Stimulated activated CD4-positive, alpha-beta T cell treated with anti-CD3 and anti-CD28 coated beads, Interleukin-2, amount 100 ng/mL, for 24 hours (primary cell): ENCODE measurements at places on chromosomes 6 and 20.
A peak's percentile ranks its signal among the peaks of the same experiment; 100 is the strongest.

- DNase-seq = no peak
These were observed 283.9 kb downstream of the SMOC2 start for GRCh38 chr6:168724669-168725570.

DNA sequence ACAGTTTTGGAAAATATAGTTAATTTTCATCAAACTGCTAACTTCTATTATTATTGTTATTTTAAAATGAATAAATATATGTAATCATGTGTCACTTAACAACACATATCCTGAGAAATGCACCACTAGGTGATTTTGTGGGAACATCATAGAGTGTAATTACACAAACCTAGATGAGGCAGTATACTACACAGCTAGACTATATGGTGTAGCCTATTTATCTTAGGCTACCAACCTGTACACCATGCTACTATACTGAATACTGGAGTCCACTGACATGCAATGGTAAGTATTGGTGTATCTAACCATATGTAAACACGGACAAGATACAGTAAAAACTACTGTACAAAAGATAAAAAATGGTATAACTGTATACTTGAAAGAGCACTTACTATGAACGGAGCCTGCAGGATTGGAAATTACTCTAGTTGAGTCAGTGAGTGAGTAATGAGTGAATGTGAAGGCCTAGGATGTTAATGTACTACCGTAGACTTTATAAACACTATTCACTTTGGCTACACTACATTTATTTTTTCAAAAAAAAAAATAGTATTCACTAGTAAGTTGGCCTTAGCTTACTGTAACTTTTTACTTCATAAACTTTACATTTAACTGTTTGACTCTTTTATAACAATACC lies 72.4 kb downstream of the ASCC3 start:
- no peak for DNase-seq

DNA sequence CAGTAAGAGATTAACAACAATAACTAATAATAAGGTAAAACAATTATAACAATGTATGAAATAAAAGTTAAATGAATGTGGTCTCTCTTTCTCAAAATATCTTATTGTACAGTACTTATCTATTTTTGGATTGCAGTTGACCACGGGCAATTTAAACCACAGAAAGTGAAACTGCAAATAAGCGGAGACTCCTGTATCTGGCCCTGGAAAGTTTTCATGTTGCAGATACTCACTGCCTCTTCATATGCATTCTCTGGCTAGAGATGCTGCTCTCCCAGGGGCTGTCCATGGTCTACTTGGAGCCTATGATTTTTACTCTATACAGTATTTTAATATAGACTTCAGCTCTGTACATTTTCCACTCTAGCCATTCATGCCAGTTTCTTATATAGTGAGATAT lies 230.8 kb downstream of the FUT9 start:
- DNase-seq = no peak

DNA sequence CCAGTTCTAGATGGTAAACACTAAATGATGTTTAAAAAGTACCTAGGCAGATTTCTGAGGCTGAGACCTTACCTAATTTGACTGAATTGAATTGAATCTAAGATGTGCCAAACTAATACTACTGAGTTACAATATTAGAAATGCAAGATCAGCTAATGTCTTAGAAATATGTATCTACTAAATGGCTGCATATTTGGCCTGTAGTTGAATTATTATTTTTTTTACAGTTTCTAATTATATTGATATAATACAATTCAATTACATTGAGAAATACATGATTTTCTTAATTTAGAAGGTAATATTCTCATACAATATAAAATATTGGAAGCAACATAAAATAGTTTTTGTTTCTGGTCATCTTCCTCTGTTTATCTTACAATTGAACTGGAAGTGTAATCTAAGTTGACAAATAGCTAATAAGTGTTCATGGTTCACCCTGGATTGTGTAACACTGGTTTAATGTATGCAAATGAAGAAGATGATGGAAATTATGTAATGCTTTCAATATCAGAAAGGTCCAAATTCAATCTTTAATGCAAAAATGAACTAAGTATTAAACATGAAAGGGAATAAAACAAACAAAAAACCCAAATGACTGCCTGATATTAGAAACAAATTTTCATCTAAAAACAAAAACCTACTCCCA lies 2.9 kb downstream of the MAP3K7 start:
- no peak for DNase-seq

DNA sequence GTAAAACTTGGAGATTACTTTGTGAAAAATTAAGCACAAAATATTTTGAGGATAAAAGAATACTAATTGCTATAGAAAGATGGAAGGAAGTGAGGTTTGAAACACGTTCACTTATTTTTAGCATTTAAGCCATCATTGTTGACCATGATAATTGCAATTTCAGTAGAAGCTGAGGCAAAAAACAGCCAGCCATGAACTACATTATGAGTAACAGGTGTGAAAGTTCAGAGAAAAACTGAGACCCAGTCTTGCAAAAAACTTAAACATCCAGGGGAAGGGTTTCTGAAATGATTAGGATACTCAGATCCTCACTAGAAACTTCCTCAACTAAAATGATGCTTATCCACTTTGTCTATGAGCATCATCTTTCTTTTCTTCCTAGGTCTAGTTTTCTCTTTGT lies 619.4 kb downstream of the PHF3 start:
- no peak for DNase-seq

- DNase-seq = no peak
These were observed 42.8 kb upstream of the TASP1 start for GRCh38 chr20:13681248-13682125.

GRCh38 chr6:2998998-2999617 lies 586 bp upstream of the NQO2 start:
- DNase-seq = no peak

DNA sequence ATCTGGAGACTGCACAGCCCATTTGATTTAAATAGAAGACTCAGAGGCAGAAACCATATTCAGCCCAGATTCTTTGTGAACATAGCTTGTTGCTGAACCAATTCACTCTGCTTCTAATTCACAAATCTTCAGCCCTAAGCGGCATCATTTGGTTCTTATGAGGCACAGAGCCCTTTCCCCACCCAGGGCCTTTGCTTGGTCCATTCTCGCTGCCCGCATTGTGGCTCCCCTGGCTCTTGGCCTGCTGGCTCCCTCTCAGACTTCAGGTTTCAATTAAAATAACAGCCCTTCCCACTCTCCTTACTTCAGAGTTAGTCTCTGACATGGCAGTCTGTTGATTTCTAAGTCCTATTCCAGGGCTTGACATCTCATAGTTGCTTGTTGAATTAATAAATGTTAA lies 9.4 kb upstream of the TMEM14A start:
- no peak for DNase-seq

DNA sequence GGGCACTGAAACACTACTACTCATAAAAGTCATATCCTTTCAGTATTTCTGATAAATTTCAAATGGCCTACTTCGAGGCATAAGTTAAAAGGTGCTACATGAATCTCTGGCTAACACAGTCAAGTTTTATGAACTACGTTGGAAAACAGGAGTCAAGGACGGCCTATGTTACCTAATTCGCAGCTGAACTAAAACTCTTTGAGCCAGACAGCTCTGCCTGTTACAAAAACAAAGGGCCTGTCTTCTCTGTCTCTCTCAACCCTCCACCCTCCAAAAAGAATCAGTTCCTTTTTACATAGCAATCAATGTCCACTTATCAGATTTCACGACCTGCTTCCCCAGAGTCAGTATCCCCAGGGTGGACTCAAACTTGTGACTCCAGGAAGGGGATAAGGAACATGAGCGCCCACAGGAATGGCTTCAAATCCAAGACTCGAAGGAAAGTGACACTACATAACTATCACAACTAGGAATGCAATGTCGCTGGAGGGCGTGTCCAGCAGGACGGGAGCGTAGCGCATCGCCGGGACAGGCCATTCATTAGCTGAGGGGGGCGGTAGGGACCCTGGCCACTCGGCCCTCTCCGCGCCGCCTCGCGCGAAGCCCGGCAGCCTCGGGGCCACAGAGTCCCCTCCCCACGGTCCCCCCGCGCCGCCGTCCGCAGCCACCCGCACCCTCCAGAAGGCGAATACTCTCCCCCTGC lies 591 bp downstream of the IBTK start:
- peak; percentile 48 for DNase-seq

DNA sequence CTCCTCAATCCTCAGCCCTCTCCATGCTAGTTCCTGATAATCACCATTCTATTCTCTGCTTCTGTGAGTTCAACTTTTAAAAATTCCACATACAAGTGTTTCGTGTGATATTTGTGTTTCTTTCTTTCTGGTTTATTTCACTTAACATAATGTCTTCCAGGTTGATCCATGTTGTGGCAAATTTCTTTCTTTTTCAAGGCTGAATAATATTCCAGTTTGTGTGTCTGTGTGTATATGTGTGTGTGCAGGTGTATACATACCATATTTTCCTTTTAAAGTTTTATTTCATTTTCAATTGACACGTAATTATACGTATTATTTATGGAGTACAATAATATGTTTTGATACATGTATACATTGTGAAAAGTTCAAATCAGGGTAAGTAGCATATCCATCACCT lies 19.8 kb upstream of the SF3B5 start:
- DNase-seq = no peak

DNA sequence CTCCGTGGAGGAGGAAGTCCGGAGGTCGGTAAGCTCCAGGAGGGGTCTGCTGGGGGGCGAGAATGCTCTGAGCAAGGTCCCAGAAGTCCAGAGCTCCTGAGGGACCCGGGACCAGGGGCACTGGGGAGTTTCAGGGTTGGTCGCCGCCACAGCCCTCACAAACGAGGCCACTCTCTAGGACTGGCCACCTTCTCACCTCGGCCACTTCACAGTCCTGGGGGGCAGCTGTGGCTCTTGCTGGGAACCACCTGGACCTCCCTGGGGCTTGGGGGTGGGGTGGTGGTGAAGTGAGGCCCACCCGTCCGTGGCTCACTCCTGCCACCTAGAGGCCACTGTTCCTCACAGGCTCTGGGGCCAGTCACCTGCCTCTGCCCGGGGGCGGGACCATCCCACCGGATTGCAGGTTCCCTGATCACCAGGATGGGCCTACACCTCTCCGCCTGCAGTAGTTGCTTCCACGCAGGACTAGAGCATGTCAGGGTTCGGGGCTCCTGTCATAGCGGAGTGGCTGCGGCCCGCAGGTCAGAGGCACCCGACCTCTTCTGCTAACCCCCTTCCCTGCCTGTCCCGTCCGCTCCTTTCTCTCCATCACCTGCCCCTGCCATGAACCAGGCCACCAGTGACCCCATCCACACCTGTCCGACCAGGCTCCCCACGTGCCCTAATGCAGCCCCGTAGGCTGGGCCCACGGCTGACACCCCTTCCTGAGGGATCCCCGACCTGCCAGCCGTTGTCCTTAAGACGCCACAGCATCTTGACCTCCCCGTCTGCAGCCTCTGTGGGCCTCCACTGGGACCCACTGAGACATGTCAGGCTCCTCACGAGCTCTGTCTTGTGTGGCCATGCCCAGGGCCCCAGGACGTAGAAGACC lies 5.1 kb upstream of the TCEA2 start:
- peak; percentile 90 for DNase-seq

GRCh38 chr6:106568530-106568929 lies 60.8 kb downstream of the RTN4IP1 start:
- DNase-seq = no peak

DNA sequence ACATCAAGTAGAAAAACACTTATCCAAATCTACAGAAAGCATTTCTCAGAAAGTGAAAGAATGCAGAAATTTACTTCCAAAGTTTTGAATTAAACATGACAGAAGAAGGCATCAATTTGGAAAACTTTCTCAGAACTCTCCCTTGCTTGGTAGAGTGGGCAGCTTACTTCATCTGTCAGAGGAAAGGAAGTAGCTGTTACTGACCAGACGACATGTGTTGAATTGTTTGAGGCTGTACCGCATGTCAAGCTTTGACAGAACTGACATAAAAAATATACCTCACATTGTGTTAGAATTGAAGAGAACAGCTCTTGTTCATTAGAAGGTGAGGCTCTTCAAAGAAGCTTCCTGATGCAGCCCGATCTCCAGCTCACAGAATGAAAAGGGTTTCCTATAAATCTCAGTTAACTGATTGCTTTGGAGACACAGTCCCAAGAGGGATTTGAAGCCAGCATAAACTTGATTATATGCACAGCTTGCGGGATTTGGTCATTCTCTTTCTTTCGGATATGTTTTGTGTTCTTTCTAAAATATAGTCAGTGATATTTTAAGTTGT lies 190.7 kb downstream of the PLCB1 start:
- DNase-seq = no peak

GRCh38 chr6:140567466-140567865 lies 1193.0 kb upstream of the CITED2 start:
- no peak for DNase-seq

- no peak for DNase-seq
These were observed 90.8 kb downstream of the MYLK4 start for GRCh38 chr6:2659882-2660281.

- DNase-seq = no peak
These were observed 55.2 kb downstream of the PSMB1 start for GRCh38 chr6:170497841-170498301.

GRCh38 chr6:108497883-108498282 lies 62.8 kb upstream of the FOXO3 start:
- no peak for DNase-seq

GRCh38 chr20:47139934-47140535 lies 216.5 kb downstream of the ZMYND8 start:
- DNase-seq = no peak

GRCh38 chr6:4010689-4011090 lies 68.2 kb downstream of the FAM217A start:
- DNase-seq = no peak

DNA sequence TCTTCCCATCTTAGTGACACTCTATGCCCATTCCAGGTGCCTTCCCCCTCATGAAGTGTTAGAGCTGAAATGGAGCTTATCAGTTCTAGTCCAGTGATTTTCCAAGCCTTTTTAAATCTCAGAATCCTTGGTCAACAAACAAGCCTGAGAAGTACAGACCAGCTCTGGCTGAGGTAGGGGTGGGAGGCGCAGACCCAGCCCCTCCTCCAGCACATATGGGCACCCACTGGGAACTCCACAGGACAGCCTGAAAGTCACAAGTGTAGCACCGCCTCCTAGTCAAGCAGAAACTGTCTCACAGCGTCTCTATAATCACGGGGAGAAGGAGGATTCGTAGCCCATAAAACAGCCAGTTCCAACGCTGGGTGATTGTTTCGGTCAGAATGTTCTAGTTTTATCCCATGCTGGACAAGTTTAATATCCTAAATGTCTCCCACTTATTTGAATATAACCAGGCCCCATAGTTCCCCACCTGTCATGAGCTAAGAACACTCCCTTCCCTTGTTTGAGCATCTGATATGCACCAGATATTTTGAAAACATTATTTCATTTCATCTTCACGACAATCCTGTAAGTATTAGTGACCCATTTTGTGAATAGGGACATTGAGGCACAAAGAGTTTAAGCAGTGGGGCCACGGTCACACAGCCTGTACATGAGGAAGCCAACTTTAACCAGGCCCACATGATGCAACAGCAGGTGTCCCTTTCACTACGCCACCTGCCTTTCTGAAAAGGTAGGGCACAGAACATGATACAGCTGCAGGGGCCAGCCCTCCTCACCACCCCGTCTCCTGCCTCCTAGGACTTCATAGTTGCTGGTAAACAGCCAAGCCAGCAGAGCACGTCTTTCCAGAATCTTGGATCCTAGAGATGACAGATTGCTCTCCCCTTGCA lies 40.1 kb downstream of the TRAF3IP2 start:
- peak; percentile 16 for DNase-seq

GRCh38 chr6:18473755-18474154 lies 86.6 kb downstream of the RNF144B start:
- no peak for DNase-seq
